GM06990 (cell line): ENCODE measurements at places on chromosomes 6 and 20.

DNA sequence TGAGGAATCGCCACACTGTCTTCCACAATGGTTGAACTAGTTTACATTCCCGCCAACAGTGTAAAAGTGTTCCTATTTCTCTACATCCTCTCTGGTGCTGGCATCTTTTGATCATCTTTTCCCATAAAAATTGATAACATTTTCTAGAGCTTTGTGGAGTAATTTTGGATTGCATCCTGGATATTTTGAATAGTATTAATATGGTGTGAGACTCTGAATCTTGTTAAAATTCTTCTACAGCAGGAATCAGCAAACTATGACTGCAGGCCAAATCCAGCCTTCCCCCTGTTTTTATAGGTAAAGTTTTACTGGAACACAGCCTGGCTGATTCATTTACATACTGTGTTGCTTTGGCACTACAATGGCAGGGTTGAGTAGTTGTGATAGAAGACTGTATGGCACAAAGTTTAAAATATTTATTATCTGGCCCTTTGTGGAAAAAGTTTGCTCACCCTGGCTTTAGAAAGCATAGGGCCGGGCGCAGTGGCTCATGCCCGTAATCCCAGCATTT is 15.0 kb upstream of the RNF8 start:
- no peak for DNase-seq

DNA sequence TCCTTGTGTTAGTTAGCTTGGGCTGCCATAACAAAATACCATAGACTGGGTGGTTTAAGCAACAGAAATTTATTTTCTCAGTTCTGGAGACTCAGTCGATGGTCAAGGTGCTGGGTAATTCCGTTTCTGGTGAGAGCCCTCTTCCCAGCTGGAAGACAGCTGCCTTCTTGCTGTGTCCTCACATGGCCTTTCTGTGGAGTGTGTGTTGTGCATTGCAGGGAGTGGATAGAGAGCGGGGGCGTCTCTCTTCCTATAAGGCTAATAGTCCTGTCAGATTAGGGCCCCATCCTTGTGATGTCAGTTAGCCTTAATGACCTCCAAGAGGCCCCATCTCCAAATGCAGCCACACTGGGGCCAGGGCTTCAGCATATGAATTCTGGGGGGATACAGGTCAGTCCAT is 19.2 kb downstream of the CHMP4B start:
- no peak for DNase-seq

GRCh38 chr6:130565696-130566095 is 199.9 kb downstream of the TMEM200A start:
- DNase-seq = no peak

DNA sequence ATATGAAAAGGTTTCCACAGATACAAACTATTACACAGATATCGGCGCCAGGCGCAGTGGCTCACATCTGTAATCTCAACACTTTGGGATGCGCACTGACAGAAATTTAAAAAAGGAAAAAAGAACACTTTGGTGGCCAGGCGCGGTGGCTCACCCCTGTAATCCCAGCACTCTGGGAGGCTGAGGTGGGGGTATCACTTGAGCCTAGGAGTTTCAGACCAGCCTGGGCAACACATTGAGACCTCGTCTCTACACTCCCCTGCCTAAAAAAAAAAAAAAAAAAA is 41.6 kb downstream of the NUDT3 start:
- DNase-seq = no peak

GRCh38 chr6:127618729-127619128 is 41.8 kb downstream of the C6orf58 start:
- DNase-seq = no peak

GRCh38 chr20:5825130-5825719 is 75.0 kb downstream of the SHLD1 start:
- DNase-seq = no peak

DNA sequence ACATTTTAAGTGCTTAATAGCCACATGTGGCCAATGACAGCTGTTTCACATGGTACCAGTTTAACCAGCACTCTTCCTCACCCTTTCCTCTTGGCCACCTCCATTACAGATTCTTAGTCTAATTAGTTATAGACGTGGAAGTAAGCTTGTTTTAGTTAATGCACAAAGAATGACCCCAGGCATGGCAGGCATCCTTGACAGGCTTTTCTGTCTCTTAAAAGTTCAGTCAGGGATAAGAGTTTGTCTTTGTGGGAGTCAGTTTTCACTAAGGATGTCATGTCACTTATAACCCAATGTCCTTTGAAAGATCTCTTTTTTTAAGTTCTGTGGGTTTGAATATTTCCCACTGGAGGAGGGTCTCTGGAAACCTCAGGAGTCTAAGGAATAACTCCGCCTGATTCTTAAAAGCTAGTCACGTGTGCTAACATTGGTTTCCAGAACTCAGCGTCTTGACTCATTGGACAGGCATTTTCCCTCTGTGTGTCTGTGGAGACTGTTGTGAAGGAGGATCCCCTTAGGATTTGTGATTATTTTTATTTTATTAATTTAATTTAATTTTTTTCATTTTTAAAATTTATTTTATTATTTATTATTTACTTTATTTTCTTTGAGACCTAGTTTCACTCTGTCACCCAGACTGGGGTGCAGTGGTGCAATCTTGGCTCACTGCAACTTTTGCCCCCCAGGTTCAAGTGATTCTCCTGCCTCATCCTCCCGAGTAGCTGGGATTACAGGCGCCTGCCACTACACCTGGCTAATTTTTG is 171.4 kb downstream of the ZFAND3 start:
- DNase-seq = no peak

DNA sequence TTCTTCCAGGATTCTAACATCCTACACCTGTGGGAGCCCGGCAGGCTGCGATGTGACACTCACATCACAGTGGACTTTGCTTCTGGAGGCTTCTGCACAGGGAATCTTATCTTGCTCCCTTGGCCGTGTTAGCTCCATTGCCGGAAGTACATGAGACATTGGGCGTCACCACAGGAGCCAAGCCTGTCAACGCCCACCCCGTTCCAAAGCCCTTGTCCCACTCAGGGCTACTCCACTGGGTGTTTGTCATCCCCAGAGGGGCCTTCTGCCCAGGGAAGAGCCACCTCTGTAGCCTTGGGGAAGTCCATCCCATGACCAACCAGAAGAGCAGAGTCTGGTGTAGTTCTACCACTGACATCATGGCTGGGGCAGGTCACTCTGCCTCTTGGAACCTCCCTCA is 1.7 kb downstream of the RAB44 start:
- no peak for DNase-seq

GRCh38 chr6:19169366-19169765 is 667.8 kb upstream of the ID4 start:
- DNase-seq = no peak

- DNase-seq = peak; percentile 69
Observed at GRCh38 chr6:148761527-148762011, 14.7 kb downstream of the UST start.

DNA sequence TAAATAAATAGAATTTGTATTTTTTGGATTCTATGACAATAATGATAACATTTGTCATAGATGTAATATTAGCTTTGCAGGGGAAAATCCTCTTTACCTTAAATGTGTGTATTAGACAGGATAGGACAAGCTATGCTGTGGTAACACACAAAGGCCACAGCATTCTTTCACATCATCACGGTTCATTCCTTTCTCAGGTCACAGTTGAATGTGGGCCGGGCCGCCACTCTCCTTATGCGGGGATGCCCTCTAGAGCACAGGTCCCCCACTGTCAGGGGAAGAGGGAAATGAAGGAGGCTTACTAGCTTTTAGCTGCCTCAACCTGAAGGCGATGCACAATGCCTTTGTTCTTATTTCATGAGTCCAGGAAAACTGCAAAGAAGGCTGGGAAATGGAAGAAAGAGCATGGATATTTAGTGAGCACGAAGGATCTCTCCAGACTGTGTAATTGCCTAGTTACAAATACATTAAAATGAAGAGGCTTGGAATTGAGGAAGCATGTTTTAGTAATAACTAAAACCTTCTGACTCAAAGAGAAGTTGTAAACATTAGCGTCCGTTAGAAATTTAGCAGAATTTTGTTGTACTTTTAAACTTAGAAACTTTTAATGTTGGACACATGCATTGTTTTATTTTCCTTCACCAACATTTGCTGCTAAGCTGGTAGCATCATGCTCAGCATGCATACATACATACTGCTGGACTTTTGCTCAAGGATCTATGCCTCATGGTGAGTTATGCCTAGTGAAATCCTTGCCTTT is 248.9 kb upstream of the FOXQ1 start:
- DNase-seq = no peak

DNA sequence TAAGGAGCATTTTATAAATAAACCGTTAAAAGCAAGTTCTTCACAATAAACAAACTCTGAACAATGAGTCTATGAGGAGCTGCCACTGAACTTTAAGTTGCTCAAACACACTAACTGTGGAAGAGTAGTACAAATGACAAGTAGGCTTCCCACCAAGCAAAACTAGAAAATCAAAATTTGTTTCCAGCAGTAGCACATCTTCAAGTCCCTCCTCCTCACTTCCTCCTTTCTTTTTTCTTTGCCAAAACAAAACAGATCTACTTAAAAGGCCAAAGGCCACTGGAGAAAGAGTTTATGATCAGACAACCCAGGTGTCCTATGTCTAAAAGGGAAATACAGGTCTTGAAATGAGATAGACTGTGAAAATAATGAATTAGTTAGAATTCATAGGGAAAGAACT is 17.1 kb upstream of the FAM135A start:
- no peak for DNase-seq

GRCh38 chr20:23136893-23137745 is 51.0 kb upstream of the CD93 start:
- no peak for DNase-seq

- no peak for DNase-seq
Observed at GRCh38 chr6:31304683-31305082, 32.8 kb upstream of the HLA-C start.

GRCh38 chr20:46774236-46774635 is 64.8 kb downstream of the SLC2A10 start:
- DNase-seq = no peak

GRCh38 chr20:31594558-31595379 is 10.3 kb upstream of the ID1 start:
- no peak for DNase-seq

- DNase-seq = no peak
Observed at GRCh38 chr6:168726312-168726856, 285.4 kb downstream of the SMOC2 start.

- no peak for DNase-seq
Observed at GRCh38 chr6:35498422-35499067, 1.7 kb upstream of the TEAD3 start.

GRCh38 chr20:23541776-23542175 is 26.5 kb downstream of the CST9L start:
- DNase-seq = no peak

GRCh38 chr20:59382157-59382725 is 81.8 kb downstream of the EDN3 start:
- no peak for DNase-seq

DNA sequence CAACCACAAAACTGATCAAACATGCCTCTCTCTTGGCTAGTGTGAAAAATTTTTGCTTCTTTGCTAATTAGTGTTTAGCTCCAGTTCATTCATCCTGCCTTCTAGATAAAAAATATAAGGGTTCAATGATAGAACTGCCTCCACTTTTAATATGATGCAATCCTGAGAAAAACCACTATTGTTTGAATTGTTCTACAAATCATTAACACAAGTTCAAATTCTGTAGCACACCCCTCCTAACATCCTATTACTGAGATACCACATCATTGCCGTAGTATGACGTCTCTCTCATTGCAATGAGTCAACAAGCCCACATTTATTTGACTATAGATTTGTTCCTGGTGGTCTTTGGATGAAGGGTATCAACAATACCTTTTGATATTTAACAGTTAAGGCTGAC is 365.8 kb upstream of the OPRM1 start:
- no peak for DNase-seq

DNA sequence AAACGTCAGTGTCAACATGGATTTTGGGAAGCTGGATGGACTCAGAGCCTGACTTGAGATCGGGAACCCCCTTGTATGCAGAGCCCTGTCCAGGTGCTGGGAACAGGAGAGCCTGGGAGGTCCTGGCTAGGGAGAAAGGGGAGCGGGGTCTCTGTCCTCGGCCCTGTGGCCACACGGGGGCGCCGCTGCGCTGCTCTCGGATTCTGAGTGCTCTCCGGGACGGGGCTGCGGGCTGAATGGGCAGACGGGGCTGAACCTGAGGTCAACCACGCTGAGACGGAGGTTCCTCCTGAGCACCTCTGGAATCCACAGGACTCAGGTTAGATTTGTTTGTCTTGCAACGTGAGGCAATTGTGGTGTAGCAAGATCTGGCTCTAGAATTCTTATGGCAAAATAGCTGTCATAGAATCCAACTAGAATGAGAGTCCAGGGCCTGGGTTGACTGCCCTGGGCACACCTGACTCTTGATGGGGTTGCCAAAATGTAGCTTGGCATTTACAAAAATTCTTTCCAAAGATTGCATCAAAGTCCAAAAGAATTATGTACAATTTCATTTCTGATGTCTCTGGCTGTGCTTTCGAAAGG is 20.6 kb upstream of the HLA-F start:
- peak; percentile 62 for DNase-seq

DNA sequence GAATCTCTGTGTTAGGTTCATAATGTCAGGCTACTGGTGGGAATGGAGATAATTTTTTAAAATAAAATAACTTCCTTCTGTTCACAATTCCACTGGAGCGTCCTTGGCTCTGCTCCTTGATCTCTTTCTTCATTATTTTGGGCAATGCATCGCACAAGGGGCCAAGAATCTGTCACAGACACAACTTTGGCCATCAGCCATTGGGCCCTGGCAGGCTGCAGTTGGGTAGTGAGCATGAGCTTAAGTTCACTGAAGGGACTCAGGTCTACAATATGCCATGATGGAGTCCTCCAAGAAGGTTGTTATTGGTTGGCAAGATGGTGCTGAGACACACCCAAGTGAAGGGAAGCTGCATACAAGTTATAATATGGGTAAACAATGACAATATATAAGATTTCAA is 40.0 kb downstream of the CYP39A1 start:
- no peak for DNase-seq

DNA sequence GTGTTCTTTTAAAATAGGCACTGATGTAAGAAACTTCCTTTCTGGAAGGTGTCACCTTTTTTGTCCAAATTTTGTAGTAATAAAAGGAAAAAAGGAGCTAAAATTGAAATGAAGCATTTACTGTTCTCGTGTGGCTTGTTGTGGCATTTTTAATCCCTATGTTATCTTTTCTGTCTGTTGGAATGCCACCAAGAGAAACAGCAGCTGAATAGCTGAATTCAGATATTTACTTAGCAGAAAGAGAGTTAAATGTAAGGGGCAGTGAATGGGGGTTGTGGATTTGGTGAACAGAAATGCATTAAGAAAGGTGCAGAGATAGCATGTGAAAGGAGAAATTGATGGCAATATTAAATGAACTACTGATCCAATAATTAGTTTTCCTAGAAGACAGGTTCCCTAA is 573.6 kb upstream of the EPHA7 start:
- DNase-seq = no peak
